ENCODE measurements at places on chromosomes 5 and 9.

GRCh38 chr5:147901599-147902039 is 4.7 kb downstream of the C5orf46 start:
- DNase-seq = no peak

- no peak for DNase-seq
Measured at GRCh38 chr5:82320966-82321365, 42.8 kb upstream of the RPS23 start.

- no peak for DNase-seq
Measured at GRCh38 chr5:115738830-115739229, 77.6 kb downstream of the CDO1 start.

GRCh38 chr9:21454149-21454548 is 13.9 kb downstream of the IFNA1 start:
- no peak for DNase-seq

GRCh38 chr5:108334225-108334624 is 47.7 kb downstream of the FBXL17 start:
- DNase-seq = no peak

DNA sequence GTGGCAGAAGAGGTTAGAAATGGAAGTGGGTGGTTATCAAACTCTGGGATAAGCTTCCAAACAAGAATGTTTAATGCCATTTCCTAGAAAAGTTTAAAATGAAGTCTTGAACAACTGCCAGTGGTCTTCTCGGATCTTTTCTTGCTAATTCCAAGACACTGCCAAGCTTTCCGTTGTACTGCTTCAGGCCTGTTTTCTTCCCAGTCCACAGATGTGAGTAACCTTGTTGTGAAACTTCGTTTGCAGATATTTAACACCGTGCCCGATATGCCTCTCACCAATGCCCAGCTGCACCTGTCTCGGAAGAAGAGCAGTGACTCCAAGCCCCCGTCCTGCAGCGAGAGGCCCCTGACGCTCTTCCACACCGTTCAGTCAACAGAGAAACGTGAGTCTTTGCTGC is 269.8 kb downstream of the NR3C1 start:
- DNase-seq = no peak

- no peak for DNase-seq
Measured at GRCh38 chr9:4618700-4619099, 43.4 kb upstream of the PLPP6 start.

GRCh38 chr9:101707721-101708120 is 30.7 kb downstream of the GRIN3A start:
- no peak for DNase-seq

DNA sequence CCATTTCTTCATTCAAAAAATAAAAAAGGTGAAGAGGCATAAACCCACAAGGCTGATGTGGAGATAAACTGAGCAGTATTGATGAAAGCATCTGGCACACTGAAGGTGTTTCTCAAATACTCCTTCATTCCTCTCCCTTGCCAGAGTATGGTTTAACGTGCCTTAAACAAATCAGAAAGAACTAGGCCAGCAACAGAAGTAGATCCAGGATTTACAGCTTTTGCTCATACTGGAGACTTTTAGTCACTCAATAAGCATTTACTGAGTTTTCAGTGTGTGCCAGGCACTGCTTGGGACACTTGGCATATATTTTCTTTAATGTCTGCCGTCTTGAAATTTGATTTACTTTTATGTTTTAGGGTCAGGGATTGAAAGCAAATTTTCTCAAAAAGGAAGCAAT is 53.0 kb downstream of the BNC2 start:
- DNase-seq = no peak

DNA sequence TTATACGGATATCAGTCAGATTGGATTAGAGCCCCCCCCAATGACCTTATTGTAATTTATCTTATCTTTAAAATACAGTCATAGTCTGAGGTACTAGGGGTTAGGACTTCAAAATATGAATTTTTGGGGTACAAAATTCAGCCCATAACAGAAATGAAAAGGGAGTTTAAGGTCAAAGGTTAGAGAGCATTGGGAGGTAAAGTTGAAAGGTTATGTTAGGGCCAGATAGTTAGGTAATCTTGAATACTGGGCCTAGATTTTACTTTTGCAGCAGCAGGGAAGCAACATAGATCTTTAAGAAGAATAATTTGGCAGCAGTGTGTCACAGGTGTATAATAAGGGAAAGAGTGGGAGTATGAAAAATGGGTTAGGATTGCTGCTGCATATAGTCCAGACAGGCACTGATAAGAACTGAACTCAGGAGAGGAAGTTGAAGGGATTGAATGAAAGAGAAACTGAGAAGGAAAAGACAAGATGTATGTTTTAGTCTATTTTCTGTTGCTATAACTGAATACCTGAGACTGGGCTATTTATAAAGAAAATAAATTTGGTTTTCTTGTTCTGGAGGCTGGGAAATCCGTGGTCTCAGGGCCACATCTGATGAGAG is 10.7 kb upstream of the GCNT4 start:
- no peak for DNase-seq

GRCh38 chr5:91332267-91333045 is 50.7 kb downstream of the ARRDC3 start:
- no peak for DNase-seq

DNA sequence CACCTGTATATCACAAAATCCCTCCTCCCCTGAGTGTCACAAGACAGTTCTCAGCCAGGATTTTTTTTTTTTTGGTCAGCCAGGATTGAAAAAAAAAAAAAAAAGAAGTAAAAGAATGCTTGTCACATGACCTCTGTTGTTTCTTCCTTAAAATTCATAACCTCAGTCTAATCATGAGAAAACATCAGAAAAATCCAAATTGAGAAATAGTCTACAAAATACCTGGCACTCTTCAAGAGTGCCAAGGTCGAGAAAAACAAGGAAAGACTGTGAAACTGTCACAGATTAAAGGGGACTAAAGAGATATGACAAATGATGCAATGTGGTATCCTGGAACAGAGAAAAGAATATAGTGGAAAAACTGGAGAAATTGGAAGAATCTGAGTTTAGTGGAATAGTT is 58.5 kb upstream of the SUB1 start:
- no peak for DNase-seq

- no peak for DNase-seq
Measured at GRCh38 chr9:130117376-130117775, 54.8 kb upstream of the NCS1 start.
